ENCODE measurements at places on chromosomes 7 and 10.

DNA sequence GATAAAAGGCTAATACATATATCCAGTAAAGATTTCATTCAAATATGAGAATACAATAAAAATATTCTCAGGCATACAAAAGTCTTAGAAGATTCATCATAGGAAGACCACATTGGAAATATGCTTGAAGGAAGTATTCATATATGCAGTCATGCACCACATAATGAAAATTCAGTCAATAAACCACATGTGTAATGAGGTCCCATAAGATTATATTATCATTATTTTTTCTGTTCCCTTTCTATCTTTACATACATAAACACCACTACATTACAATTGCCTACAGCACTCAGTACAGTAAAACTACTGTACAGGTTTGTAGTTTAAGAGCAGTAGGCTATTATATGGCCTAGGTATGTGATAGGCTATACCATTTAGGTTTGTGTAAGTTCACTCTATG lies 111.6 kb downstream of the PRTFDC1 start:
- DNase-seq = no peak

DNA sequence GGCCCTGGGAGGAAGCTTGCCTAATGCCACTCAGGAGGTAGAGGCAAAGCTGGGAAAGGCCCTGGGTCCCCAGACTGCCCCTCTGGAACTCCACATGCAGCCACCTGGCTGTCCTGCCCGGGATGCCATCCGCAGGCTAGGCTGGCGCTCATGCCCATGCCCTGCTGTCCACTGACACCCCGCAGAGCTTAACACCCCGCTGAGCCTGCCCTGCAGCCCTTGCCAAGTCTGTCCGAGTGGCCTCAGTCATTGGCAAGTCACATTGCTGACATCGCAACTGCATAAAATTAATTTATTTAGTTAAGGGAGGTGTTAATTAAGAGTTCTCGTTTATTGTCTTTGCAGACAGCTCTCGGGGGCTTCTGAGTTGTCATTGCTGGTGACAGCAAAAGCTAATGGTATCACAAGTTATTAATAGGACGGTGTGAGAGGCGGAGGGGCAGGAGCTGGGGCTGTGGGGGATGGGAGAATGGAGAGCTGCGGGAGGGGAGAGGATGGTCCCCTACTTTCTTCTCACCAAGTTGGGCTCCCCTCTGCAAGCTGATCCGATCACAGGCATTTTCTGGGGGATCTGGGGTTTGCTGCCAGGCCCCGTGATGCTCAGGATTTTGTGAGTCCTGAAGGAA lies 55.6 kb upstream of the PCBD1 start:
- DNase-seq = no peak

DNA sequence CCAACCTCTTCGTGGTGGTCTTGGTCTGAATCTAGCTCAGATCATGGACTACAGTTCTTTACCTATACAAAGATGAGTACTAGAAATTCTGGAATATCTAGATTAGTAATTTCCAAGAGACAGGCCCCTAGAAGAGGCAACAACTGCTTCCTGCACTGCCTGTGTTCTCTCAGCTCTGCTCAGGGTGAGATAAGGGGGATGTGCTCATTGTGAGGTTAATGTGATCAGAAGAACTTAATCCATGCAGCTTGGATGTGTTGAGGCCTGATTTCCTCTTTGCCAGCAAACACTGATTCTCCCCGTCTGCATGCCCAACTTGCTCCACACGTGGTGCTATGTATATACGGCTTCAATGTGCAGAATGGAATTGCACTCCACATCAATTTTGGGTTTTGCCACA lies 268.0 kb downstream of the PHTF2 start:
- DNase-seq = no peak

GRCh38 chr10:63227207-63227895 lies 94.2 kb downstream of the NRBF2 start:
- no peak for DNase-seq

DNA sequence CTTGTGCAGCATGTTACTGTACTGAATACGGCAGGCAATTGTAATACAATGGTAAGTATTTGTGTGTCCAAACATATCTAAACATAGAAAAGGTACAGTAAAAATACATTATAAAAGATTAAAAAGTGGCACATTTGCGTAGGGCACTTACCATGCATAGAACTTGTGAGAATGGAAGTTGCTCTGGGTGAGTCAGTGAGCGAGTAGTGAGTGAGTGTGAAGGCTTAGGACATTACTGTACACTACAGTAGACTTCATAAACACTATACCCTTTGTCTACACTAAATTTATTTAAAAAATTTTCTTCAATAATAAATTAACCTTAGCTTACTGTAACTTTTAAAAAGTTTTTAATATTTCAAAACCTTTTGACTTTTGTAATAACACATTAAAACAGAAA lies 37.5 kb downstream of the BPGM start:
- DNase-seq = no peak

- DNase-seq = no peak
Measured at GRCh38 chr7:150862356-150862755, 10.0 kb downstream of the AOC1 start.

GRCh38 chr7:42315103-42315502 lies 78.1 kb upstream of the GLI3 start:
- no peak for DNase-seq

DNA sequence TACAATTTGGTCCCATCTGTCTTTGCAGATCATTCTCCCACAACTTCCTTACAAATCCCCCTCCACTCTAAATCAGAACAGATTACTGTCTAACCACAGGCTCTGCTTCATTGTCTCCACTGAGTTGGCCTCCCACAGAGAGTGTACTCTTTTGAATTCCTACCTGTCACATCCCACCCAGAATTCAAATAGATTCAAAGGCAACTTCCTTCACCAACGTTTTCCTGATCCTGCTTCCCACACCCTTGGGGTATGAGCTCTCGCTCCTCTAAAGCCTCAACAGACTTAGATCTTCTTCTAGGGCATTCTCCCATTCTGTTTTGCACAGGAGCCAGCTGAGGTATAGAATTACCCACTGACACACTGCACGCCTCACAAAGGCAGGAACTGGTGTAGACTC lies 197.8 kb upstream of the CDCA7L start:
- DNase-seq = no peak

Data from retinal pigment epithelial cell (primary cell).